Endothelial cell (in vitro differentiated cells): ENCODE measurements at places on chromosomes 6 and 20.

GRCh38 chr6:32792901-32793435 is 23.8 kb downstream of the HLA-DOB start:
- DNase-seq = no peak

GRCh38 chr6:9977411-9977810 is 437.5 kb downstream of the TFAP2A start:
- DNase-seq = no peak

GRCh38 chr6:148323344-148323743 is 19.3 kb upstream of the SASH1 start:
- no peak for DNase-seq

DNA sequence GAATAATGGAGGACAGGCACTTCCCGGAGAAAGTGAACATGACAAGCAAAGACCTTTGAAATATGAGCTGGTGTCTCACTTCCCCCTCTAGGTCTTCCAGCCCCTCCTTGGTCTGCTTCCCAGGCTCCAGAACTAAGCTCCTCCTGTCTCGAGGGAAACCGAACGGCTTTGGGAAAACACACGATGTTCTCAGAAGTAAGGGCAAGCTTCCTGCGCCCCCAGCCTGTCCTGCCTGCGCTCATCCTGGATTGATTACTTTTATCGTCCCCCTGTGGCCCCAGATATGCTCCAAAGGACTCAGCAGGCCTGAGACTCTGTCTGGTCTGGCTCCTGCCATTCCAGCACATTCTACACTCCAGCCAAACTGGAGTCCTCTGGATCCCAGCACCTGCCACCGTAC is 83.4 kb downstream of the ZNF217 start:
- no peak for DNase-seq

GRCh38 chr6:165034271-165034741 is 275.1 kb downstream of the C6orf118 start:
- no peak for DNase-seq

- DNase-seq = no peak
Measured at GRCh38 chr6:127893541-127893940, 7.3 kb downstream of the THEMIS start.

DNA sequence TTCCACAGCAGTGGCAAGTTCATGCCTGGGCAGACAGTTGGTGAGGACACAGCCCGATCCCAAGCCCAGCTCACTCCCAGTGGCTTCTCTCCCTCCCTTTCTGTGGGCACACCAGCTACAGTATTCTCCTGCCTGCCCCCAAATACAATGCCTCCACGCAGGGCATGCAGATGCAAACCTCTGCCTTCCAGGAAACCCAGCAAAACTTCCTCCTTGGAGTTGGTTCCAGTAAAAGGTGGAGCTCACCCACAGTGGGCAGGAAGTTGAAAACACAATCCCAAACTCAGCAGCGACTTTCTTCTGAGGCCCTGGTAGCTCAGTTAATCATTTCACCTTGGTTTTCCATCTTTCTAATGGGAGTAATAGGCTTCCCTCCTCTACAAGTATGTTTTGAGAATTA is 93.7 kb downstream of the LY86 start:
- no peak for DNase-seq

- DNase-seq = peak; percentile 18
Measured at GRCh38 chr6:111087871-111088667, 766 bp downstream of the SLC16A10 start.

GRCh38 chr6:6680526-6680925 is 92.0 kb downstream of the LY86 start:
- DNase-seq = no peak

DNA sequence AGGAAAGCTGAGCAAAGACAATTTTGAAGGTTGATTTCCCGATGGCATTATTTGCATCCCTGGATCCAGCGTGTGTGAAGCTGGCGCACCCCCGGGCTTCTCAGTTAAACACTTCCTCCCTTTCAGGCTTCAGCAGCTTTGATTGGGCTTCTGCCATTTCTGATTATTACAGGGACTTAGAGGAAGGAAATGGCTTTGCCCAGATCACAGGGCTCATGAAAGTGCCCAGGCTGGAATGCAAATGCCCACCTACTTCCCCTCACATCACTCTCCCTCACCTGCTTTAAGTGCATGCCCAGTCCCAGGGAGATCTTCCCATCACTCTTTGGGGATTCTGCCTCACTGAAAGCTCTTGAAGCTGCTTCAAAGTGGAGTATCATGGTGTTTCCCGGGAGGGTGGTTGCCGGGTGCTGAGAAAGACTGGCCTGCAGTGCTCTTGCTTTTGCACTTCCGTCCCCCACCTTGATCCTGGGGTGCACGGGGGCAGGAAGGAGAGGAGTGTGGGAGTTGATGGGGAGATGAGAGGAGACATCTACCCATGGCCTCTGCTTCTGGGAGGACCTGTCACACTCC is 28.3 kb downstream of the PHACTR3 start:
- DNase-seq = no peak

GRCh38 chr6:108556866-108557493 is 3.7 kb upstream of the FOXO3 start:
- peak; percentile 10 for DNase-seq

- DNase-seq = no peak
Measured at GRCh38 chr6:12715437-12715836, 1.1 kb upstream of the PHACTR1 start.

DNA sequence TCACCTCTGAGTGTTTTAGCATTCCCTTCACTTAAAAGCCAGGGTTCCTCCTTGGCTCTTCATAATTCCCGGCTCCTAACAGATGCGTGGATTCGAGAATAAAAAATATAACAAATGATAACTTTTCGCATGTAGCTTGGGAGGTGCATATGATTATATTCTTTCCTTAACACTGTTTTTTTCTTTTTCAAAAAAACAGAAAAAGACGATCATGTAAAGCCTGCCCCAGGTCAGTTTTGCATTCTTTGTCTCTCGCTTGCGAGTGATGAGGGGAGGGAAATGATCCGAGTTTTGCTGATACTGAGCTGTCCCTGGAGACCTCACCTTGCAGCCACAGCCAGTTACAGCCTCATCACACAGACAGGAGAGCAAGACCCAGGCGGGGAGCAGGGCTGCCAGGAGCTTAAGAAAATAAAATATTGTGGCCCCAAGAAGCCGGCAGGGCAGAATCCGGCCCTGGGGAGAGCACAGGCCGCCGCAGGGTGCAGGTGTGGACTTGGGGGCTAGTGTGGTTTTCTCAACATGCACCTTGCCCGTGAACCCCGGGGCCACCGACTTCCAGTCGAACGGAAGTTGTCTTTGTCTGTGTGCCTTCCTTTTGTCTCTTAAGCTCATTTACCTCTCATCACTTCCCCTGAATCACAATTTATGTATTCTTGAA is 301.8 kb downstream of the TAF4 start:
- no peak for DNase-seq

DNA sequence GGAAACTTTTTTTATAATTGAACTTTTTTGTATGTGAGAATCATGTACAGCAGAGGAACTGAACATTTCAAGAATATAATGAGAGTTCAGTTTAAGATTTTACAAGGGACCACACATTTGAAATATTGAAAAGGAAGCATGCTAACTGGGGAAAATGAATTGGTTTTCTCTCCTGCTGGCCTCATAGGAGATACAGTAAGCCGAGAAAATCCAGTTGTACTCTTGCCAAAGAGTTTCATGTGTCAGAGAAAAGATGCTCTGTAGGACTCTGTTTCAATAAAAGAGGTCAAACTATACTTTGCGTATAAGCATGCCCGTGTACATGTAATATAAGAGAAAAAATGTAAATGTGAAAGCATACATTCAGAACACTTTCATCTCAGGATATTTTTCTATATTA is 393.5 kb upstream of the NRSN1 start:
- DNase-seq = no peak

DNA sequence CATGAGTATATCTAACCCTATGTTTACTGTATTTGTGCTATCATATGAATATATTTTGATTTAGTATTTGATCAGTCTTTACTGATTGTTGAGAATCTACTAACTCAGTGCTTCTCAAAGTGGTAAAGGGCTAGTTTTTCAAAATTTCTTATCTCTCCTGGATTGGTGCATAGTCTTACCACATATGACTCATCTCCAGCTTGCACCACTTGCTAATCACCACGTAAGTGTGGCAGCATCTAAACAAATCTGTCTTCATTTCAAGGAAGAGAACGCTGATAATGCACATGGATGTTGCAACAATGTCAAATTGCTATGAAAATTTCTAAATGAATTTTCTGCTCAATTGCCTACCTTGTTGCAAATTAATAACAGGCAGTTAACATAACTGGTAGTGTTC is 299.5 kb downstream of the PAX1 start:
- DNase-seq = no peak

DNA sequence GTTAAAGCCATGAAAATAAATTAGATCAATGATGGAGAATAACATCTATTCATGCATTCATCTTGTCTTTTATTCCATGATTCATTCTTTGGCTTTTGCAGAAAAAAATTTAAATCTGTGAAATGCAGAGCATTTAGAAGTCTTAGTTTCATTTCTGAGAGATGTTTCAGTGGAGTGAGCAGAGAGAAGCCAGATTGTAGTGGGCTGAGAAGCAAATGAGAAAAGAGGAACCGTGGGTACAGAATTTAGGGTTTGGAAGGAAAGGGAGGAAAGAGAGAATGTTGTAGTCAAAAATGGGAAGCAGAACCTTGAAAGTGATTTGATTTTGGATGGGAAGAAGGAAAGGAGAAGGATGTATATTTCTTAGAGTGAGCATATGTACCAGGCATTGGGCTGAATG is 260.3 kb upstream of the MAN1A1 start:
- DNase-seq = no peak

DNA sequence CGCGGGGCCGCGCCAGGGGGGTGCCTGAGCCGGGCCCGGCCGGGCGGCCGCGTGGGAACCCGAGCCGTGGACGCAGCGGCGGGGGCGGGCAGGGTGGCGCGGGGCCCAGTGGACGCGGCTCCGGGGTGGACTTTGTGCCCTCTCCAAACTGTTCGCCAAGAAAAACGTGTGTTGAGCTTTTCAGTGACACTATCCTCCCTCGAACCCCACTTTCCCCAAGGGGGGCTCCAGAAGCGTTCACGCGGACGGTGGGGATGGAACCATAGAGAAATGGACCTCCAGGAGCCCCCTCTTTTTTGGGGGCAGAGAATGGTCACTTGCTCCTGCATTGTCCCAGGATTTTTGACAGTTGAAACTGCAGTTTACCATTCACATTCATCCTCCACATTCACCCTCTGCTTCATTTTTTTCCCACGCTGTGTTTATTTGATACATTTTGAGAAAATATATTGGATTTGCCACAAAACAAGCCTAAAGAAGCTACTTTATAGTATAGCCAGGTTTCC is 2.9 kb upstream of the HIVEP1 start:
- DNase-seq = no peak

DNA sequence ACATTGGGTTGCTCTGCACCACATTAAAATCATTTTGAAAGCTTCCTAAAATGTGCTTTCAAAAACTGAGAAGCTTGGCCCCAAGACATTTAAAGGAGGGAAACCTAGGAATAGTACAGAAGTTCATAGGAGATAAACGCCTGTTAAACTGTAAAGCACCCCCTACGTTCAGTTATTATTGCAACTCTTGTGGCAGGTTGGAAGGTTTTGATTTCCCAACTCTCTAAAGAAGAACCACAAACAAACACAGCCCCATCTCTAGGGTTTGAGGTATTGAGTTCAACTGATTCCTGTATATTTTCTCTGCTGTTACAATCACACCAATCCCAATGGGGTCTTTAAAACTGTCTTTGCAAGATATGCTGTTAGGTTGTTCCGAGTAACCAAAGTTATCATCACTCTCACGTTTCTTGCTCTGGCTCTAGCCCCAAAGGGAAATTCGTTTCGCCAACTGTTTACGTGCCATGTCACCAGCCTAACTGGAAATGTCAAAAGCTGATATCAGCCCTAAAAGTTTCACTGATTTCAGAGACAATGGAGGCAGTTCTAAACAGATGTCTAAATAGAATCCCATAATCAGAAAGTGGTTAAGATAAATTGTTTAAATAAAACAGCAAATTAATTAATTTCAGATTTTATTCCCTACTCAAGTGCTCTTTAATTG is 12.1 kb downstream of the TFAP2A start:
- no peak for DNase-seq

DNA sequence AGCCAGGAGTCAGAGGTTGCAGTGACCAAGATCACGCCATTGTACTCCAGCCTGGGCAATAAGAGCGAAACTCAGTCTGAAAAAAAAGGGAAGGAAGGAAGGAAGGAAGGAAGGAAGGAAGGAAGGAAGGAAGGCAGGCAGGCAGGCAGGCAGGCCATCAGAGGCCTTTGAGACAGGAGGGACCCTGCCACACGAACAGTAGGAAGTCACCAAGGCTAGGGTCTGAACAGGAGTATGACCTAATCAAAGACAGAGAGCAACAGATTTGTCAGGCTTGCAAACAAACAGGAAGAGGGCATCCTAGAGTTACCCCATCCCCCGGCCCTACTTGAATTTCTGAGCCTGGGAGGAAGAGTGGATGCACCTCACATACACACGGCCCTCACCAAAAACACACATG is 67.1 kb downstream of the FGD2 start:
- no peak for DNase-seq

GRCh38 chr6:127460465-127460864 is 1.3 kb upstream of the KIAA0408 start:
- DNase-seq = no peak

DNA sequence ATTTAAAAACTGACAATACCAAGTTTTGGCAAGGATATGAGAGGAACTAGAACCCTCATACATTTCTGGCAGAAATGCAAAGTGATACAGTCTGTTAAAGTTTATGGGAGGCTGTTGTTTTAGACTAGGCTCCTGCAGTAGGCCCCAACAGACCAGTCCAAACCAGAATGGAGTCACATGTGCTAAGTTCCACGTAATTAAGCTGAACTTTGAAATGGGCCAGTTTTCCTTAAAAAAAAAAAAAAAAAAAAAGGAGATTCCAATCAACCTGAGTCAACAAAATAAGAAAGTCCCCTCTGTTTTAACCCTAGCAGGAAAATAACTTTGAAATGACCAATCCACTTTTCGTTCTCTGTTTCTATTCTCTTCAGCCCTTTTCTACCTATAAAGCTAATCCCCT is 26.5 kb downstream of the IL17F start:
- no peak for DNase-seq

DNA sequence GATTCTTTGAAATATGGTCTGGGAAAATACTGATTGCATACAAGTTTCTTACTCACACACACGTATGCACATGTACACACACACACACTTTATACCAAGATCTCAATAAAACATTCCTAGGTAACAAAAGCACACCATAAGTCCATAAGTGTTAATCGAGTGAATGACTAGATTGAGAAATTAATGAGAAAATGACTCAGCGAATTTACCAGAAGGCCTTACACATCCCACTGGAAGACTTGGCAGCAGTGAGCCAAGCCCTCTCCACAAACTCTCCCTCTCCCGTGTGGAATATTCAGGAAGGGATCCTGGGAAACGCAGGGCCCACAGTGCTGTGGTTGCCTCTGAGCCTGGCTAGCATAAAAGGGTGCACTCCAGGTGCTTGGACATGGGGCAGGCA is 227.2 kb downstream of the LY86 start:
- no peak for DNase-seq
